Stimulated activated CD4-positive, alpha-beta T cell treated with anti-CD3 and anti-CD28 coated beads, Interleukin-1b, Interleukin-23, amount 100 ng/mL, for 1 hour (primary cell): ENCODE measurements at places on chromosomes 5 and 9.

DNA sequence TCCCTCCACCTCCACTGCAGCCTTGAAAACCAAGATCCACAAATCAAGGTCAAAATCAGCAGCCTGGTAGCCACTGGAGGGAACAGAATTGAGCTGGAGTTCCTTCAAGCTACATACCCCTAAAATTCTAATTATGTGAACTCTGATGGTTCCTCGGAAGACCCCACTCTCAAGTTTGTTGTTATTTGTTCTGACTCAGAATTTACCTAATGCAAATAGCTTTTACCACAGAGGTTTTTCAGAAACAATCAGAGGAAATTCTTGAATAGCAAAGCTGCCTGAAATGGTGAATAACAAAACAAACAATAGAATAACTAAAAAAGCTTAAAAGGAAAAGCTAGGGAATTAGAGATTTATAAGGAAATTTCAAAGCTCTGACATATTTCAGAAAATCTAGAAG is 220.0 kb downstream of the CDH18 start:
- no peak for DNase-seq

DNA sequence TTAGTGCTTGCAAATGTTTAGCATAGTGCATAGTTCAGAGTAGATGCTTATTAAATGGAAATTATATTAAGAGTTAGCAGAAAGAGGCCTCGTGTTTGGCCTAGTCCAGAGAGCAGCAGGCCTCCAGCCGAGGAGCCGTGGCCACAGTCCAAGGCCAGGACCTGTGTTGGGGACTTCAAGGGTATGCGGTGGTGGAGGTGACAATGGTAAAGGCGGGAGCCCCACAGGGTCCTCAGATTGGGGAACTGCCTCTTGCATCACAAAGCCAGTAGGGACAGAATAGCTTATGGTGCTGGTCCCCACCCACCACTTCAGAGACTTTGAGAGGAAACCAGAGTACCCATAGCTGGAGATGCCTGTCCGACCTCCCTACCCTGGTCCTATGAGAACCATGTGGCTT is 554.6 kb upstream of the RIOK2 start:
- DNase-seq = no peak

DNA sequence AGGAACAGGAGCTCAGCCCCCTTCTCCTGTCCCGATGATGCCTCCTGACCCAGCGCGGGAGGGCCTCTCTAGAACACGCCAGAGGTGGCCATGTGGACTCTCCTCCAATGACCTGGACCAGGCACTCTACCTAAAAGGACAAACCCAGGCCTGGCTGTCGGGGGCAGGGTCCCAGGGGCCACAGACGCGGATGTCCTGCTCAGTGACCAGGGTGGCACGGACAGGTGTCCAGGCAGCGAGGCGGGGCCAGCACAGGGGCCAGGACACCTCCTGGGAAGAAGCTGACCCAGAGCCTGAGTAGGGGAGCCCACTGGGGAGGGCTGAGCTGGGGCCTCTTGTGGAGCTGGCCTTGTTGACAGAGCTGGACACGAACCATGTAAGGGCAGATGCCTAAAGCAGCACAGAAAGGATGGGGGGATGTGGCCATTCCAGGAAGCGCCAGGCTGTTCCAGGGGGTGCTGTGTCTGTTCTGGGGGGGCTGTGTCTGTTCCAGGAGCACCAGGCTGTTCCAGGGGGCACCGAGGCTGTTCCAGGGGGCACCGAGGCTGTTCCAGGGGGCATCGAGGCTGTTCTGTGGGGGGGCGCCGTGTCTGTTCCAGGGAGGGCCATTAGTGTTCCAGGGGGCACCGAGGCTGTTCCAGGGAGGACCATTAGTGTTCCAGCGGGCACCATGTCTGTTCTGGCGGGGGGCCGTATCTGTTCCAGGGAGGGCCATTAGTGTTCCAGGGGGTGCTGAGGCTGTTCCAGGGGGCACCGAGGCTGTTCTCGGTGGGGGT is 30.5 kb downstream of the EXD3 start:
- no peak for DNase-seq

- no peak for DNase-seq
These were observed at the start of gene PLPP7 for GRCh38 chr9:131289301-131290035. Gene PLPP7, plus strand, starts transcription at chr9:131289723. Its CDS starts 275 bp downstream, at chr9:131289998.

DNA sequence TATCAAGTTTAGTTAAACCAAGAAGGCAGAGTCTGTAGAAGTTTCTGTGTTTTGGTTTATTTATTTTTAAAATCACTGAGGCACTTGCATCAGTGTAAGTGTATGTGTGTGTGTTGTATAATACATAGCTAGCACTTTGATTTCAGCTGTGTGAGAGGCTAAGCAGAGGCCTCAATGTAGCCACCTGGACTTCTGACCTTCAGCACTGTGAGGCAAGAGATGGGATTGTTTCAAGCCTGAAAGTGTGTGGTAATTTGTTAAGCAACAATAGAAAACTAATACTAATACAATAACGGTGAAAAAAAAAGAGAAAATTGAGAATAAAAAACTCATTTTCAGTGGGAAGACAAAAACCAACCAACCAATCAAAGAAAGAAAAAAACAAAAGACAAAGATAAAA is 327.3 kb downstream of the CDH18 start:
- DNase-seq = no peak

GRCh38 chr5:133895979-133896845 is 72.2 kb downstream of the C5orf15 start:
- DNase-seq = no peak

- no peak for DNase-seq
These were observed 499.5 kb upstream of the BRINP1 start for GRCh38 chr9:119868694-119869093.

GRCh38 chr5:28523888-28524635 is 1485.7 kb upstream of the CDH9 start:
- no peak for DNase-seq

DNA sequence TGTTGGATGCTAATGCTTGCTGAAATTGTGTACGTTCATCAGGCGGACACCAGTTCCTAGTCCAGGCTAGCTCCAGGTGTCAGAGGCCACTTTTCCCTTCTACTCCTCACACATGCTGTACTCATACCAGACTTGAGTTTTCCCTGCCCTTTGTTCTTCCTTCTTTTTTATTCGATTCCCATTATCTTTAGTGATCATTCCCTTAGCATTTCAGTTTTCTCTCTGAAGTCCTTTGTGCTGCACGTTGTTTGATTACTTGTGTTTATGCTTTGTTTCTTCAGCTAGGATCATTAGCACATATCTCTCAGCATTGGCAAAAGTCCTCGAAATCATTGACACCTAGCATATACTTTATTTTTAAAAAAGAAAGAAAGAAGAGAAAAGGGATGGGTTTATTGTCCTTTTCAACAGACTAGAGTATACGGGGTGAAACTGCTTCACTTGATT is 409 bp upstream of the COX7C start:
- DNase-seq = no peak

- DNase-seq = no peak
These were observed 117.4 kb upstream of the GDNF start for GRCh38 chr5:37957218-37957617.

DNA sequence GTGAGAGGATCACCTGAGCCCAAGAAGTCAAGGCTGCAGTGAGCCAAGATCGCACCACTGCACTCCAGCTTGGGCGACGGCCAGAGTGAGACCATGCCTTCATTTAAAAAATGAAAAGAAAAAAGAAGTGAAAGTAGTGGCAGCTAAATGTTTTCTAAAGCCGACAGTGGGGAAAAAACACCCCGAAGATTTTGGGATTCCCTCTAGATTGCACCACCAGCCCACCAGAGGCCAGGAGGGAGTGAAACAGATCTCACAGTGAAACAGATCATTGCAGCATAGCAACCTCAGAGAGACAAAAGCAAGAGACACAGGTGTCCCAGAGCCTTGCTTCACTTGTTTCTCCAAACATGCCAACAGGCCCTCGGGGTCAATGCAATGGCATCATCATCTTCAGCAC is 156.8 kb downstream of the PAX5 start:
- no peak for DNase-seq

DNA sequence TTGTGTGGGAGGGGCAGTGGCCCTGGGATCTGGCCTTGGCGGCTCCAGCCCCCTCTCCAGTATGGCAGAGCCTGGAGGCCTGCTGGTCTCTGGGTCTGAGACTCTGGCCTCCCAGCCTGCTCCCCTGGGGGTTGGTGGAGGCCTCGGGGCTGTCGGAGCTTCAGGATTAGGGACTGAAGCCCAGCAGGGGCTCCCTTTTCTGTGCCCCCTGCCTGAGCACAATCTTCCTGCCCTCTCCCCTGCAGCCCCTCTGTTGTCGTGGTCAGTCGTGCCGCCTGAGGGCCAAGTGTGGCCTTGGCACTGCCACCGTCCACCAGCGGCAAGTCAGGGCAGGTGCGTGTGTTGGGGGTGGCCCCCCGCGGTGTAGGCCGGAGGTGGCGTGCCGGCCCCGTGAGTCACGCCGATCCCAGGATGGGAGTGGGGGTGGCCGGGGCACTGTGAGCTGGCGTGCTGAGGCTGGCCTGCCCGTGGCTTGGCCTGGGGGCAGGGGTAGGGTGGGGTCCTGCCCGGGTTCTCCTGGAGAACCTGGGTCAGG is 53.6 kb downstream of the RXRA start:
- DNase-seq = no peak

DNA sequence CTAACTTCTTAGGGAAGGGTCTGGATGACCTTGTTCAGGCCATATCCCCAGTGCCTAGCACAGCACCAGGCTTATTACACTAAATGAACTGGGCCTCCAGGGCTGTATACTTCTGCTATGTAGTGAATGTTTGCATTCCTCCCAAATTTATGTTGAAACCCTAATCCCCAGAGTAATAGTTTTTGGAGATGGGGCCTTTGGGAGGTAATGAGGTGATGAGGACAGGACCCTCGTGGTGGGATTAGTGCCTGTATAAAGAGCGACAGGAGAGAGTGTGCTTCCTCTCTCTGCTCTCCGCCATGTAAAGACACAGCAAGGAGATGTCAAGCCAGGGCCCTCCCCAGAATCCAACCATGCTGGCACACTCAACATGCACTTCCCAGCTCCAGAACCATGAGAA is 148.3 kb downstream of the SEC61B start:
- DNase-seq = no peak

DNA sequence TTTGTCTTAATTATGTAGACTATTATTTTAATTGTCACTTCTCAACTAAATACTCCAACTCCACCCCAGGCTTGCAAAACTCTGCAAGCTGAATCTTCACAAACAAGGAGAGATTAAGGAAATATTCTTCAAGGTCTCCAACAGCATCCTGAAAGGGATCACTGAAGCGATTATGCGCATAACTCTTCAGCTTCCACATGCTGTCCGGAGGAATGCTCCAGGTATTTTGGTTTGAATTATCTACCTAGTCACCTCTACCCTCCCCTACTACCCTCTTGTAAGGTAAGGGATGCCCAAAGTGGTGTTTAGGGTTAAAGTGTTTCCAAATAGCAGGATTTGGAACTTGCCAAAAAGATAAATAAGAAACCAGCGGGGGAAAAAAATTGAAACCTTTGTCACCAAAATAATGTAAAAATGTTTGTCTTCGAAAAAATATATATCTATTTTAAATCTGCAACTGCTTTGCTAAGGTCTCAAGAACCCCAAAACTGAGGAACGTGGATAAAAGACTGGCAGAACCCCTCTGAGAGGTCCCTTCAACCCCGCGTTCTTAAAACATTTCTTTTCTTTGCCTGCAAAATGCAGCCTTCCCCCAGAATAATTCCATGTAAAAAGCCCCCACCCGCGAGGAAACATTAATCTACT is 11.6 kb downstream of the PTCH1 start:
- DNase-seq = no peak

GRCh38 chr9:133397895-133398294 is 19.9 kb downstream of the REXO4 start:
- DNase-seq = no peak

GRCh38 chr5:77869116-77869798 is 93.1 kb upstream of the TBCA start:
- no peak for DNase-seq

GRCh38 chr5:179368126-179368805 is 23.0 kb upstream of the ADAMTS2 start:
- no peak for DNase-seq

GRCh38 chr5:180290568-180291233 is 1.2 kb downstream of the MAPK9 start:
- no peak for DNase-seq

- DNase-seq = no peak
These were observed 437.9 kb downstream of the EFNA5 start for GRCh38 chr5:107232788-107233187.

GRCh38 chr9:125608489-125609224 is 98.4 kb downstream of the MAPKAP1 start:
- no peak for DNase-seq

- DNase-seq = no peak
These were observed 78.3 kb downstream of the MAN2A1 start for GRCh38 chr5:109767997-109768396.

DNA sequence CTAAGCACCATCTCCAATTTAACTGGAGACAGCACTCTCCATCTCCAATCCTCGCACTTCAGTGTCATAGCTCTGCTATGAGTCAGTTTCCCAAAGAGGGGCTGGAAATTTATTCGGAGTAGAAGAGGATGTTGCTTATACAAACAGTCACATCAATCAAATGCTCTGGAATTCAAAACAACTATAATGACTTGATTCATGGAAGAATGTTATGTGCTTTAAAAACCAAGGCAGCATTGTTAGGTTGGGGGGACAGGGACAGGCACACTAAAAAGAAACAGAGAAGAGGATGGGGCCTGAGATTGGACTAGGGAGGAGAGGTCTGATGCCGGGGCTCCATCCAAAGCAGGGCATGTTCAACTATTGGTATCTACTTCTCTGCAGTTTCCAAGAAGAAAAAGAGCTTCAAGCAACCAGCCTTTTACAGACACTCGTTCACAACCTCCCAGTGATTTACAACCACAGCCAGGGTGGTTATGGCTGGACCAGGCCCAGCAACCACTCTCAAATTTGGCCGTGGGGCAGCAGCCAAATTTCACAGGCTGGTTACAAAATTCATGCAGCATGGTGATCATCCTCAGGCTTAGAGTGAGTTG is 117.5 kb upstream of the ZNF366 start:
- DNase-seq = no peak

DNA sequence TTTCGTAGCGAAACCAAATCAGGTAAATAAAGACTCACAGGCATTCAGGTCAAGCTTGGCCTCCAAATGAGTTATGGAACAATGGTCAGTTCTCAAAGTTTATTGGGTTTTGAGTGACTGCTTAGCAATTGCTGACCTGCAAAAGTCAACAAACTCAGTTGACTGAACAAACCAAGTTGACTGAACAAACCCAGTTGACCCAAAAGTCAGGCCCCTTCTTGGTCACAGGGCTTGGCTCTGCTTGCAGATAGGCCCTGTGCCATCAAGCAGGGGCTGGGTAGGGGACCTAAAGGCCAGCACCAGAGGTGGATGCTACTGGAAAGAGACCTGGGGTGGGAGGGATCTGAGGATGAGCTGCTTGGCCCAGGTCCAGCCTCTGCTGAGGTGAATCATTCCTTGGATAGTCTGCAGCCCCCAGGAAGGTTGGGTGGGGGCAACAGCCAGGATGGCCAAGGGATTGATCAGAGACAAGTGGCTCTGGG is 64.6 kb downstream of the GADD45G start:
- no peak for DNase-seq

GRCh38 chr5:96963267-96963666 is 27.4 kb downstream of the LNPEP start:
- no peak for DNase-seq

GRCh38 chr5:43769571-43770355 is 166.8 kb downstream of the NNT start:
- no peak for DNase-seq
